ENCODE measurements at places on chromosomes 4 and X.

- DNase-seq: peak; percentile 77
Observed at GRCh38 chrX:7334253-7334935, 186.4 kb upstream of the PUDP start.

GRCh38 chr4:39410415-39410814 lies 3.7 kb downstream of the KLB start:
- DNase-seq: no peak

DNA sequence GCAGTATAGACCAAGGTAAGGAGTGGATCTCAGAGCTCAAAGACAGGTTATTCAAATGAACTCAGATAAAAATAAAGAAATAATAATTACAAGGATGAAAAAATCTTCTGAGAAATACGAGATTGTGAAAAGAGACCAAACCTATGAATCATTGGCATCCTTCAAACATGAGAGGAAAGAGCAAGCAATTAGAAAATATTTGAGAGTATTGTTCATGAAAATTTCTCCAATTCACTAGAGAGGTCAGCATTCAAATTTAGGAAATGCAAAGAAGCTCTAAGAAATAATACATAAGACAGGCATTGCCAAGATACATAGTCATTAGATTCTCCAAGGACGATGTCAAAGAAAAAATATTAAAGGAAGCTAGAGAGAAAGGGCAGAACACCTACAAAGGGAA lies 93.5 kb upstream of the GALNTL6 start:
- peak; percentile 6 for DNase-seq

DNA sequence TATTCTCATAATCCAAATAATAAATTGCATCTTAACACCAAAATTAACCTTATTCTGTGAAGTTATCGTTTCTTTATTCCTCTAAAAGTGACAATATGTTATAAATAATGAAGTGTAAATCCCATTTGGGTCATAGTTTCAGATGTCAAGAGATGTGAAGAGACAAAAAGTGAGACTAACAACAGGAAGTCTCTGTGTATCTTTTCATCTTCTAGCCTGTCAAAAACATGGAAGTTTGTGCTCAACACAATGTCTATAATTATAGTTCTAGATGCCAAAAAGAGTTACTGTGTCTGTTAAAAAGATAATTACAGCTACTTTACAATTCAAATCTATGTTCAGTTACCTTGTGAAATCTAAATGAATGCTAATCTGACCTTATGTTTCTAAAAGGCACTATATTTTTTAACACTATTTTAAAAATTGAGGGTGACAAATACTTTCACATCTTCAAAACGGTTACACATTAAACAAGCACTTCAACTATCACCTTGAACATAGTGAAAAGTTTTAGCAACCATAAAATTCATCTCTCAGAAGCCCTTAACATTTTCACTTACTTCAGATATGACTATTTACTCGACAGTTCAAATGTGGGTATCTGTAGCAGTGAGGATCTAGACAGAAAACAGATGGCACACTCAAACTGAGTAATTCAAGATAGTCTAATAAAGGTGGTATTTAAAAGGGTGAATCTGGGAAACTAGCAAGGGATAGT lies 509.8 kb downstream of the ARAP2 start:
- DNase-seq: no peak

- peak; percentile 3 for DNase-seq
Observed at GRCh38 chr4:103786014-103786413, 66.2 kb upstream of the TACR3 start.

- peak; percentile 47 for DNase-seq
Observed at GRCh38 chr4:84403656-84404055, 95.4 kb downstream of the NKX6-1 start.

Data from astrocyte of the spinal cord (primary cell).